AG08396 (cell line): ENCODE measurements at places on chromosomes 12 and 14.

DNA sequence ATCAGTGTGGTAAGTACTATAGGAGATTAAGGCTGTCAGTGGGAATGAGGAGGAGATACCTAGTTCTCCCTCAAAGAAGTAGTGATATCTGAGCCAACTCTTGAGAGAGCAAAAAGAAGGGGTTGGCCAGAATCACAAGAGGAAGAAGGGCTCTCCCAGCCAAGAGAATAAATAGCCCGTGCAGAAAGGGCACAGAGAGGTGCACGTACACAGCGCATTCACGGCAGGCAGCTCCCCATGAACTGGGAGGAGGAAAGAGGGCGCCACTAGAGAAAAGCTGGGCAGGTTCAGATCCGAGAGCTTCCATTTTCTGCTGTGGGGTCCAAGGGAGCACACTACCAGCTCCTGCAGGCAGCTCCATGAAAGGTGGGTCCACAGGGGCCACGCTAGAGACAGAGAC is 59.9 kb downstream of the PPP2R5E start:
- DNase-seq = no peak

DNA sequence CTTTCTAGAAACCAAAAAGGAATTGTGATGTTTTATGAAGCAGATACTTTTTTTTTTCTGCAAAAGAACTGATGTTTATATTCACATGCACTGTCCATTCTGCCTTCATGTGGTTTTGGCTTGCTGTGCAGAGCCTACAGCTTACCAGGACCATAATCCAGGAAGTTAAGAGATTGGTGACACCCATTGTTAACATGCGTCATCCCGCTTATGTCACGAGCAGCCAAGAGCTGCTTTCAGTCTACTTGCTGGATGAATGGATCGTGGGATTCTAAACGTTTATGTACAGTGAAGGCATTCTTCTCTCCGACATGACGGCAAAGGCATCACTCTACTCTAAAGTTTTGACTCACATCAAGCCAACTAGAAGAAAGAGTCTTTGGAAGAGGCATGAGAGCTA is 76.6 kb downstream of the PAX9 start:
- no peak for DNase-seq

DNA sequence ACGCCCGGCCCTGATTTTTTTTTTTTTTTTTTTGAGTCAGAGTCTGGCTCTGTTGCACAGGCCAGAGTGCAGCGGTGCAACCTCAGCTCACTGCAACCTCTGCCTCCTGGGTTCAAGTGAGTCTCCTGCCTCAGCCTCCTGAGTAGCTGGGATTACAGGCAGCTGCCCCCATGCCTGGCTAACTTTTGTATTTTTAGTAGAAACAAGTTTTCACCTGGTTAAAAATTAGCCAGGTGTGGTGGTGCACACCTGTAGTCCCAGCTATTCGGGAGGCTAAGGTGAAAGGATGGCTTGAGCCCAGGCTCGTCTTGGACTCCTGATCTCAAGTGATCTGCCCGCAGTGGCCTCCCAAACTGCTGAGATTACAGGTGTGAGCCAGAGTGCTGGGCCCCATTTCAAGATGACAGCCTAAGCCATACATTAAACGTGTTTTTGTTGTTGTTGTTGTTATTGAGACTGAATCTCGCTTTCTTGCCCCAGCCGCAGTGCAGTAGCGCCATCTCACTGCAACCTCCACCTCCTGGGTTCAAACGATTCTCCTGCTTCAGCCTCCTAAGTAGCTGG is 42.7 kb upstream of the EAPP start:
- DNase-seq = no peak

- DNase-seq = no peak
Measured at GRCh38 chr12:85277900-85278597, 2.0 kb upstream of the ALX1 start.

GRCh38 chr12:54959291-54960018 is 25.1 kb downstream of the TESPA1 start:
- no peak for DNase-seq

- DNase-seq = no peak
Measured at GRCh38 chr12:130375296-130376287, 37.9 kb downstream of the PIWIL1 start.

- DNase-seq = no peak
Measured at GRCh38 chr12:53737093-53737808, 10.0 kb upstream of the CALCOCO1 start.

- DNase-seq = no peak
Measured at GRCh38 chr12:82730953-82731459, 44.3 kb downstream of the TMTC2 start.

GRCh38 chr12:81699551-81699950 is 59.6 kb downstream of the PPFIA2 start:
- no peak for DNase-seq
